CD4-positive, CD25-positive, alpha-beta regulatory T cell (primary cell): ENCODE measurements at places on chromosomes 4 and X. TPM values are rescaled to one million over a fixed set of nuclear protein-coding genes. Genes with fewer than 3 reads are reported as not detected.

Gene CLDN2
- not detected for total RNA-seq

Gene NKX3-2
- total RNA-seq: not detected

Gene USP27X
- 2.2 TPM for total RNA-seq

Gene ARMCX4
- 8.6 TPM for total RNA-seq

GRCh38 chrX:14590693-14591424 is 61.5 kb downstream of the GLRA2 start:
- DNase-seq: no peak

DNA sequence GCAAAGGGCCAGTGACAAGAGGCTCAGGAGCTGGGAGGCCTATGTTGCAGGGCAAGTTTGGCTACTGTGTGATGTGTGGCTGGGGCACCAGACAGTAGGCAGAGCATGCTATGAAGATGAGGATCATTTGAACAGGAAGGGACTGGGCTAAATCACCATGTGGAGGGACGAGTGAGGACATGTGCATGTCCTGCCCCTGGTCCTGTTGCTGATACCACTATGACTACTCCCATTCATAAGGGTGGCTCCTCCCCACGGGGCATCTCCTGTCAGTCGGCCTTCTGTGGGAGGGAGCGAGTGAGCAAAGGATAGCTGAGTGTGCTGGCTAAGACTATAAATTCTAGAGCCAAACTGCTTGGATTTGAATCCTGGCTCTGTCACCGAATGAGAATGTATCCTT is 139.2 kb downstream of the TMEM164 start:
- DNase-seq: no peak

- no peak for DNase-seq
These were observed 234.3 kb downstream of the ZNF674 start for GRCh38 chrX:46310815-46311497.

DNA sequence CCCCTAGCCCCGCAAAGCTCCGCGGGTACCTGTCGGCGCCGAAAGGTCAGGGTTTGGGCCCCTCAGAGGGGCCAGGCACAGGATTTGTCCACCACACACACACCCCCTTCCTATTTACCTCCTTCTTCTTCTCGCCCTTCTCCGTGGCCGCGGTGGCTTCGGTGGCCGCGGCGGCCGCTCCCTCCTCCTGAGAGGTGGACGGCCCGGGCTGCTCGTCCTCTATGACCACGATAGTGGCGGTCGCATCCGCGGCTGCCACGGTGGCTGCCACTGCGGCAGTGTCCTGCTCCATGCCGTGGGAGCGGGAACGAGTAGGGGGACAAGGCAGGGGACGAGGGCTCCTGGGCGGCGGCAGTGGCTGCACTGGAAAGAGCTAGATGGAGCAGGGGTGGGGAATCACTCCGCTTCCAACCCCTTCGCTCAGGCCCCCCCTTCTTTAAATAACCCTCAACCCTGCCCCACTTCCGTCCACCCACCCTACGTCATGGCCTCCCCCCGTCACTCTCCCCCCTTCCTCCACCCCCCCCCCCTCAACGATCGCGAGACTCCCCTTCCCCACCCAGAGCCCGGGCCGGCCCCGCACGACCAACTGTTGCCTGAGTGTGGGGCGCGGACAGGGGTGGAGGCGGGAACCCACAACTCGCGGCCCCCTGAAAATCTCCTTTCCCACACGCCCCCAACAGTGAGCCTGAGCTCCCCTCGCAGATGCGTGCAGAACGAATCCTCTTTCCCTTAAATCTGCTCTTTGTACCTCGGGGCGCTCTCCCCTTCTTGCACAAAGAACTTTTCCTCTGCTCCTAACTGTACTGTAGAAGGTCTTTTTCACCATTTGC is at the start of gene SMARCA1:
Gene SMARCA1 (minus strand): TSS at position 412 of the 833 bp plus-strand sequence. CDS start 120 bp downstream, at position 292.
- DNase-seq: no peak

DNA sequence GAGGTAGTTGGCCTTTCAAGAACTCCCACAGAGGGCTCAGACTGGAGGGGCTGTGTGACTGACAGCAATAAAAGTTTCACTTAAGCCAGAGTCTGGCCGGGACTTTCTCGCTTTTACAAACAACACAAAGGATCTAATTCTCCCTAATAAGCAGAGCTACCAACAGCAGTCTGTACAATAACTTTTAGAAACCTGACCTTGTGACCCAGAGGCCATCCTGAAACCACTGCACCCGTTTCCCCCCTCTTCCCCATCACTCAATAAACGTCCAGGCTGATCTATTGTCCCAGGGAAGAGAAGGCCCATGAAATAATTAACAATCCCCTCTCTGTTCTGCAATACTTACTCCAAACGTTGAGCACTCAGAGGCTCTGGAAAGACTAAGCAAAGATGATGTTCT is 442.4 kb downstream of the ZIC3 start:
- no peak for DNase-seq

- DNase-seq: no peak
These were observed 184.0 kb upstream of the PGRMC2 start for GRCh38 chr4:128471576-128471975.

DNA sequence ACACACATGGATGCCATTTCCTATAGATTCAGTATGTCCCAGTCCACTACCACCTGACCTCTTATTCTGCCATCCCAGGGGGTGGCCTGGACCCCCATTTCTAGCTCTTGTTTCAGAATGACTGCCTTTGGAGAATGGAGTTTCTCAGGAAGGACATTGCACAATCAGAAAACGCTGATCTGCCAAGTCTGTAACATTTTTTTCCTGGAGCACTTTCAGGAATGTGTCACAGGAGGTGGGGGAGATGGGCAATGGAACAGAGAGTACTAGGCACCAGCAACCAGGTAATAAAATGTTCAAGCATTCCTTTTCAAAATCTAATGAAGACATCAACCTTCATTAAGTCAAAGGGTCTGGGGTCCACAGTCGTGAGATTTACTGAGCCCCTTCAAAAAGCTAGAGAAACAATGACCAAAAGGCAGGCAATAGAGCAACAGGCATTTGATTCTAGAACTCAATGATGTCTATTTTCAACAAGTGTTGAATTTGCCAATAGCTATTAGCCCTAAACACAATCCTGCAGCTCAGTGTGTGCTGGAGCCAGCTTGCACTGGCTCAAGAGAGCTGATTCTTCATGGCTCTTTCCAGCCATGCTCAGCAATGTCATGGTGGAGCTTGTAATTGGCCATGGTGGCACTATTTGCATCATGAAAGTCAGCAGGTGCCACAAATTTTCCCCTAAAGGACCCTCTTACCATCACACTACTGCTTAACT is 87.1 kb downstream of the KDR start:
- no peak for DNase-seq

GRCh38 chrX:73213734-73214425 is 771 bp downstream of the NAP1L2 start:
- DNase-seq: no peak

GRCh38 chr4:52853351-52853750 is 8.8 kb upstream of the RASL11B start:
- DNase-seq: no peak

DNA sequence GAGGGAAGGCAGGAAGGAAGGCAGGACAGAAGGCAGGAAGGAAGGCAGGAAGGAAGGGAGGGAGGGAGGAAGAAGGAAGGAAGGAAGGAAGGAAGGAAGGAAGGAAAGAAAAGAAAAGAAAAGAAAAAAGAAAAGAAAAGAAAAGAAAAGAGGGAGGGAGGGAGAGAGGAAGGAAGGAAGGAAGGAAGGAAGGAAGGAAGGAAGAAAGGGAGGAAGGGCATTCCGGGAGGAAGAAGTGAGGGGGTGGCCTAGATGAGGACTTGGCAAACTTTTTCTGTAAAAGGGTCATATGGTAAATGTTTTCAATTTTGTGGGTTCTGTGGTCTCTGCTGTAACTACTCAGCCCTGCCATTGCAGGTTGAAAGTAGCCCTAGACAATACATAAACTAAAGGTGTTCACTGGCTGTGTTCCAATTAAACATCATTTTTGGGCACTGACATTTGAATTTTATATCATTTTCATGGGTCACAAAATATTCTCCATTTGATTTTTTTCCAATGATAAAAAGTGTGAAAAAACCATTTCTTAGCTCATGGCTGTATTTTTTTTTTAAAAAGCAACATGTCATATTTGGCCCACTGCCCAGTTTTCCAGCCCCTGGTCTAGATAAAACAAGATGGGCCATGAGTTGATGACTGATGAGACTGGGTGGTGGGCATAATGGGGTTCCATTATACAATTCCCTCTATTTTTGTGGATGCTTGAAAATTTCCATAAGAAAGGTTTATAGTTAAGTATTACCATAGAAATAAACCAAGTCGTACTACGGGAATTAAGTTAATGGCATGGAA is 3.1 kb downstream of the ZNF630 start:
- no peak for DNase-seq

DNA sequence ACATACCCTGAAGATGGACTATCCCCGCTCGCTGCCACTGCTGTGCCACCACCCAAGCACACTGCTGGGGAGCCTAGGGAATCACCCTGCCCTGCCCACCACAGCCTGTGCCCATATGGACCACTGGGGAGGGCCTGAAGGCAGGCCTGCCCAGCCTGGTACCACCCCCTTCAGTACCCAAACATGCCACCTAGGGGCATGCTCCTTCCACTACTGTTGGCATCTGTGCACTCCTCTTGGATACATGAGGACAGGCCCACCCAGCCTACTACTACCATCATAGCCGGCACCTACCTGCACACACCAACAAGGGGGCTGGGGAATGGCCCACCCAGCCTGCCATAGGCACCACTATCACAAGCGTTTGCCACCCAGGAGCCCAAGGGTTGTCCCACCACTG is 30.1 kb upstream of the PRDX4 start:
- no peak for DNase-seq

DNA sequence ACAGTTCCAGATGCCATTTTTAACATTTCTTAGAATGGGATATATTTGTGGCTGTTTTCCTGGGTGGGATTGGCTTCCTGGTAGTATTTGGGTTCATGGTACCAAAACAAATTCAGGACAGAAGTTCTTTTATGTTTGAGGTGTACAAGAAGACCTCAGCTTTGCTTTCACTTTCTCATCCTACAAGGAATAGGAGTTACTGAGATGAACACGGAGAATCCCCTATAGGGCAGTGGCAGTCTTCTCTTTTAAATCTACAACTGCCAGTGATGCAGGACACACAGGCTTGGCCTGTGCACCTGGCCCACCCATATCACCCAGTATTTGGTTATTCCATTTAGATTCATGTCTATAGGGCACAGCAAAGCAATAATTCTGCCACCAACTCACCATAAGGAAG is 35.2 kb downstream of the SLC10A7 start:
- peak; percentile 13 for DNase-seq

DNA sequence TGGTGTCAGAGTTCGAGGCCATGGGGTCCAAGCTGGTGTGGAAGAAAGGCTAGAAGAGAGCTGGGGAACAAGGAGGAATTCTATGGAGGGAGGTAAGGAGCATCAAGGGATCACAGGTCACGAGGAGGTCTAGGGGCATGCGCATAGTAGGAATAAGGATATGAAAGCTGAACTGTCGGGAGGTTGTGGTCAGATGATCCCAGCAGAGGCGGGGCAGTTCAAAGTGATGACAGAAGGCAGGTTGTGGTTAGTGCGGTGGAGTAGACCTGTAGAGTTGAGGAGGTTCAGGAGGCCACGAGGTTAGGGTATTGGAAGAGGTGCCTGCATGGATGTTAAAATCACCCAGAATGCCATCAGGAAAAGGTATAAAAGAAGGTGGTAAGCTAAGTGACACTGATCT is 156.3 kb downstream of the TMEM164 start:
- no peak for DNase-seq

GRCh38 chr4:174157106-174157607 is 126.3 kb downstream of the FBXO8 start:
- no peak for DNase-seq
